ENCODE measurements at places on chromosomes 12 and 14.

DNA sequence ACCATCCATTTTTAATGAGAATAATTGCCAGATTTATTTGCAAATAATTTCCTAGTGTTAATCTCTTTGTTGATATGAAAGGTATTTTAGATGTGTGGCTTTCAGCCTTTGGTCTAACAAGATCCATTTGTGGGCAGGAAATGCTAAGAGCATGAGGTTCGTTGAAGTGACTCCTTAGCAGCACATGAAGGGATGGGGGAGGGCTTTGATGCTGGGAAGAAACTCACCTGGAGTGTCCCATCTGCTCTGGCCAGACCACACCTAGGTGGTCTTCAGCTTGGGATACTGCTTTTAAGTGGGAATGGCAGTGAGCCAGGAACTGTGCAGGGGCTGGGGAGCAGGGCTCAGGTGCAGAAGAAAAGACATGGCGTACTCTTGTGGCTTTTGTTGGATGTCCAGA lies 13.6 kb downstream of the SFSWAP start:
- no peak for DNase-seq

- DNase-seq: no peak
Observed at GRCh38 chr14:54722791-54723432, 156.0 kb downstream of the SAMD4A start.

DNA sequence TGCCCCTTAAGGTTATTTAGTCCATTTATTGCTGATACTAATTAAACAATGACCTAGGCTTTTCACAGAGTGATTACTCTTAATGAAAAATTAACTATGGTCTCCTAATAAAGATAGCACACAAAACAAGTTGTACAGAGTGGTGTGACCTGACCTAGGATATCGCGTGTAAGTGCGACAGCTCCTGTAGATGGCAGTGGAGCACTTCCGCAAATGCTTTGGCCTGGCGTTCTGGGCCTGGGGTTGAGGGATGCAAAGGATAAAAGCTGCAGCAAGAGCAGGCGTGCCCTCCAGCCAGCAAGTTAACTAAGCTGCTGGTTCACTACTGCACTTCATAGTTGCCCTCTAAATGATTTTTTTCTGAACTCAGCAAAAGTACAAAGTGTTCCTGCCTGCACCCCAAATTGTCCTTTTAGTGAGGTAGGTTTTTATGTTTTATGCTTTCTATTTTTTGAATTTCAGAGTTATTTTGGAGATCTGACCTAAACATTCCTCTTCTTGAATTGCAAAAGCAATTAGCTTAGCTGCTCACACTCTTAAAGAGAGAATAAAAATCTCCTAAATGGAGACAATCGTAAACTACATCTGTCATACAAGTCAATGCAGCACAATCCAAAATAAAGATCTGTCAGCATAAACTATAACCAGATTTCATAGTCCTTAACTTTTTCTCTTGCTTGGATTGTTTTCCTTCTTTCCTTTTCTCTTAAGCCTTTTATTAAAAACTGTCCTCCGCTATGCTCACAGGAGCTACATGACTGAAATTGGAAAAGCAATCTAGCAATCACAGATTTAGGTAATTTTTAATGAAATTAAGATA lies 379.6 kb downstream of the LRIG3 start:
- peak; percentile 73 for DNase-seq

DNA sequence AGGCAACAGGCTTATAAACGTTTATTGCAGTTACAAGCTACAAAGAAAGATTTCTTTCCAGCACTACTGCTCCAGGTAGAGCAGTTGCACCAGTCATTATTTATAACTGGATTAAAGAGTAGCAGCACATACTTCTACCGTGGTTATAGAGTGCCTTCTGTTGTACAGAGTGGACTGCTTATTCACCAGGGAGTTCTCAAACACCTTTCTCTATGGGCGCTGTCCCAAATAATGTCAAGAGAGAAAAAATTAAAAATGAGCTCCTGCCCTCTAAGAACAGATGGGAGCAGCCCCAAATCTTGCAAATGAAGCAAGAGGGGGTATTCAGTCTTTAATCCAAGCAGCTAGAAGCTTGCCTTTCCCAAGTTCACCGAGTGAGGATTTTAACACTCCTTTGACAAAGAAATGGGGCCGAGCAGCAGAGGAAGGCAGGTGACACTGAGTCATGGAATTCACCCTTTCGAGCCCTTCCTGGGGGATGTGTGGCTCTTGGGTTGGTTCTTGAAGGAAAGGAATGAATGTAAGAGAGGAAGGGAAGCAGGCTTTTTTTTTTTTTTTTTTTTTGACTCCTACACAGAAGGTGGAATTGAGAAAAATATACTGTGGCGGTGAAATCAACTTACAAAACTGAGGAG lies 181.2 kb downstream of the PRKCH start:
- no peak for DNase-seq

DNA sequence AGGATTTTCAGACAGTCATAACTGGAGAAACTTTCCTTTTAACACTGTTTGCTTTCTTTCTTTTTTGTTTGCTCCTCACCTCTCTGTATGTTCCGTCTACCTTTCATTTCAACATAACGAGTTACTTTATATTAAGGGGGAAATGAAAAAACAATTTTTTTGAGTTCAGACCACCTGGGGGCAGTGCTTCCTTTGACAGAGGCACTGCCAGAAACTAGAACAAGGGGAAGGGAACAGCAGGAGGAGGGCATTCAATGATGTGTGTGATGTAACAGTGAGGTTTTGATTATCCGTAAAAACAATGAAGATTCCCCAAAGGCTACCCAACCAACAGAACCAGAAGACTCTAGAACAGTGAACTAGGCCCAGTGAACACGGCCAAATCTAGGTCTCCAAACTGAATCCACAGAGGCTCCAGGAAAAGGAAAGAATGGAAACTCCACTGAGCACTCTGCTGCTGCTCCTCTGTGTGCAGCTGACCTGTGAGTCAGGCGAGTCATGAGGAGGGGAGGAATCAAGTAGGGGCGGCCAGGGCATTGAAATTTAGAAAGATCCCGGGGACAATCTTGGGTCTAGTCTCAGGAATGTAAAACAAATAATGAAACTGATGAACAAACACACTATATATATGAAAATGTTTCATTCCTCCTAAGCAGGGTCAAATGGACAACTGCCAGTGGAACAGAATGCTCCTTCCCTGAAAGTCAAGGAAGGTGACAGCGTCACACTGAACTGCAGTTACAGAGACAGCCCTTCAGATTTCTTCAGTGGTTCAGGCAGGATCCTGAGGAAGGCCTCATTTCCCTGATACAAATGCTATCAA lies 323.5 kb downstream of the DAD1 start:
- no peak for DNase-seq

DNA sequence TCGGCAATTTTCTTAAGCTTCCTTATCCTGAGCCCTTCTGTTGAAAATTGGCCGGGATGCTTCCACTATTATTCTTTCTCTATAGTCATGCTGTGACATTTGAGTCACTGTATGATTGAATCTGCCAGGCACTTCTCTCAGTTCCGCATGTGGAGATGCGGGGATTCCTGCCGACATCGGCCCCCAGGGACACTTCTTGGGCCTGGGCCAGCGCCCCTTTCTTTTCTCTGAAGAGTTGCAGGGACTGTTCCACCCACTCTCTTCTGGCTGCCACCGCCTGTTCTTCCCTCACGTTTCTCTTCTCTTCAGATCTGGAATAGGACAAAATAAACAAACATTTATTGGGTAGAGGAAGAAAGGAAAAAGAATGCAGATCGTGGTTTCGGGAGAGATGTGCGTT lies 310.1 kb downstream of the ETNK1 start:
- no peak for DNase-seq

GRCh38 chr12:64427988-64428387 lies 23.8 kb downstream of the XPOT start:
- DNase-seq: no peak

- DNase-seq: no peak
Observed at GRCh38 chr14:62251237-62251636, 489.0 kb downstream of the SNAPC1 start.

DNA sequence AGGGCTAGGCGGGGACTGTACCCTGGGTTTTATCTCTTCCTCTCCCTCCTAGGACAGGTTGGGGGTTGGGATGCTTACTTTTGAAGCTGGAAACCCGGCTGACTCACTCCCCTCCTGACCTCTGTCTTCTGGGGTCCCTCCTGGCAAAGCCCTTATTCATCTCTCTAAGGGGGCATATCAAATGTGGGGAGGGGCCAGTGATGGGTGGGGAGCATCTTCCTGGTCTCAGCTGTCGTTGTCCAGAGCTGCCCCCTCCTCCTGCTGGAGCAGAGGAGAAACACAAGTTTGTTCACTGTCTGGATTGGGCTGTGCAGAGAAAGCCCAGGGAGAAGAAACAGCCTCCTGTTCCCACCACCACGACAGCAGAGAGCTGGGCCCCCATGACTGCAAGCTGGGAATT lies 85.8 kb downstream of the TNFAIP2 start:
- no peak for DNase-seq

DNA sequence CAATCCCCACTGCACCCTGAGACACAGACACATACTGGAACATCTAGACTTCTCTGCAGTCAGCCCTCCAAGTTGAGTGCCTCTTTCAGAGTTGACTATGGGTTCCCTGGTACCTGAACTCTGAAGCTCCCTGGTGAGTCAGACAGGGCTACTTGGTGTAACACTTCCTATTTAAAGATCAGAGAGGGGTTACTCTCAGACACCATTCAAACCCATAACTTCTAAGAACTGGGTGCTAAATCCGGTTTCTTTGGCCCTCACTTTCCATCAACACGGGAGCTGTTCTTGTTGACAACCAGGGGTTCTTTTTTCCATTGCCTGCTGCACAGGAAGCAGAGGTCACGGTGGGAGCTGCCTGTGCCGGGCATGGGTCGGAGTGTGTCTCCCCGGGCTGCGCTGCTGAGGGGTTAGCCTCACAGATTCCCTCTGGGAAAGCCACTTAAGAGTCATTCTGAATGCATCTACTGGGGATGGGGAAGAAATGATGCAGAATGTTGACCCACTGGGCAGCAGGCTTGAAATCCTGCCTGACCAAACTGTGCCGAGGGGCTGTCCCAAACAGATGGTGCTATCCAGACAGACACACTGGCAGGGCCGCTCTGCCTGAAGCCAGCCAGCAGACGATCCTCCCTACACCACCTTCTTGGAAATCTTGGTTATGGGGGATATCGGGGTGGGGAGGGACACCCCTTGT lies 74.1 kb downstream of the PITPNM2 start:
- DNase-seq: no peak

DNA sequence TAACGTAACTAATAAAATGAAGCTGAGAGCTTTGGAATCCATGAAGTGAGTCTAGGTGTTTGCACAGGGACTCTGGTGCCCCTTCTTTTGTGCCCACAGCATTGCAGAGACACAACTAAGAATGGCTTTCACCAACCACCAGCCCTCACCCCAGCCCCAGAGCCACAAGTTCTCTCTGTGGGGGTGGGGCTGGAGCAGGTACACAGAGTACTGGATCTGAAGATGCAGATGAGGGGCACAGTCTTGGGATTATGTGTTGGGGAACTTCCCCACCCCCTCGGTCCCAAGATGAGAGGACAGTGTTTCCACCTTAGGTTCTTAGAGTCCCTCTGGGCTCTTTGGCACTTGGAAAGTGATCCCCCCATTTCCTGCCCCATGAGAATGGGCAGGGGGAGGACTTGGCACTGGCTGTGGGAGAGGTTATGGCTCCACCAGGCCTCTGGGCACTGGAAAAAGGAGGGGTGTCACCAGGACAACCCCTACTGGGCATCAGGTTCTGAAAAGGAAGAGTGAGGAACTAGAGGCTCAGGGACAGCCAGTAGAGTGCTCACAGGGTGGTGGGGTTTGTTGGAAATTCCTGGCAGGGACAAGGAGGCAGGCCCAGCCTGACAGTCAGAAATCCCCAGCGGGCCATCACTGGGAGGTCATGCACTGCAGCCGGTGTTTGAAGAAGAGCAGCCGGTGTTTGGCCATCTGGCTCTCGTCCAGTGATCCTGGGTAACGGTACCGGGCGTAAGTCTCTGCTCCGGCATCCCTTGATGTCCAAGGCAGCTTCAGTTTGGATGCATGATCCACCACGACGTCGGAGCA lies 6.7 kb downstream of the B4GALNT1 start:
- no peak for DNase-seq

DNA sequence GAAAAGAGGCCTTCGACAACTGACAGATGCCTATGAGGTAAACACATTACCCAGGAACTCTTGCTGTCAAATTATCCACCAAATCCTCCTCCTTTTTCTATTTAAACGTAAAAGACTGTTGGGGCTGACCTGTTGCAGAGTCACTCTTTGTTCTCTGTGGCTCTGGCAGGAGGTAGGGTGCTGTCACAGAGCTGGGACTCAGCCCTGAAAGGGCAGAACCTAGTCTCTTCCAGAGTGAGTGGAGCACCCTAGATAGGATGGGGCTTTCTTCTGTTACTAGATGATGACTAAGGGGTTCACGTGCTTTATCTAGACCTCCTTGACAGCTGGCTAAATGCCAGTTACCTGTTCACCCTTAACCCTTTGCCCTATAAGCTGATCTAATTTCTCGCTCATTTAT lies 25.7 kb downstream of the FNTB start:
- DNase-seq: no peak

Data from stromal cell of bone marrow (primary cell).